ENCODE measurements at places on chromosomes 5 and 9.

GRCh38 chr9:18428661-18429060 lies 45.3 kb upstream of the ADAMTSL1 start:
- DNase-seq = no peak

GRCh38 chr5:93349613-93350012 lies 231.4 kb downstream of the NR2F1-AS1 start:
- DNase-seq = no peak

- DNase-seq = no peak
Observed at GRCh38 chr5:76688212-76688611, 27.7 kb upstream of the F2R start.

DNA sequence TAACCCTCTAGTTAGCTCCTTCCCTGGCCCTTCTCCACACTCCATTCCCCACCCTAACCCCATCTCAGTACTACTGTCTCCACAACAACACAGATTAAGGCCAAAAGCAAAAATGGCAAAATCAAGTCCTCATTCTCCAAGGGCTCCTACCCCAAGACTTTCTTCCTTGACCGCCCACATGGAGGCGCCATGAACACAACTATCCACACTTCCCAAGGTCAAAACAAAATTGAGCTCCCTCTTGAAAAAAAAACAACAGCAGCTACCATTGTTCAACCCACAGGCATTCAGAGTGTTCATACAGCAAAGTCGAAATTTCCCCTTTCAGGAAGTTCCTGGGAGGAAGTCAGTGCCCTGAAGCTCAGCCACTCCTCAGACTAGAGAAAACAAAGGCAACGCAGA lies 54.4 kb downstream of the GNAQ start:
- DNase-seq = peak; percentile 66

DNA sequence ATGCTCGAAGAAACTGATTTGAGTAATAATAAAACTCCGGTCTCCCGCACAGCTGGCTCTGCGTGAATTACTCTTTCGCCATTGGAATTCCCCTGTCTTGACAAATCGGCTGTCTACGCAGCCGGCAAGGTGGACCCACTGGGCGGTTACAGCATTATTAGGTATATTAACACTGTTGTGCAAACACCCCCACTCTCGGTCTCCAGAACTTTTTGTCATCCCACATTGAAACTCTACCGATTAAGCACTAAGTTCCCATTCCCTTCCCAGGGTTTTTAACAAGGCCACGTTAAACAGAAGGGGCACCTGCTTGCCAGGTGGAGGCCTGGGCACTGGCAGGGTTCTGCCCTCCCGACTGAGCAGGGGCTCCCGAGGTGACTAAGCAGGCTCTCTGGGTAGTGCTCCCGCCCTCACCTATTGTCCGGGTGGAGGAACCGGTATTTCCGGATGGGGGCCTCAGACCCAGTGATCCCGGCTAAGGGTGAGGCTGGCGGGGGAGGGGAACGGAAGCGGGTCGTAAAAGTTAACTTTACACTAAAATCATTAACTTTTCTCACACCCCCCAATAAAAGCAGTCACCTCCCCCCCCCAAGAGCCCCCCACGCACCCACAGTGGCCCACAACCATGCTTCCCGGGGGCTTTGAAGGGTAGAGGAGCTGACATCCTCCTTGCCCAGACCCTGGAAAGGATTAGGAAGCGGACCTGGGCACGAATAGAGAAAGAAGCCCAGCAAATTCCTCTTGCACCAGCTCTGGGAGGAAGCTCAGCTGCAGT lies 53.5 kb upstream of the TJP2 start:
- peak; percentile 96 for DNase-seq

- no peak for DNase-seq
Observed at GRCh38 chr9:133969681-133970580, 22.2 kb downstream of the VAV2 start.

DNA sequence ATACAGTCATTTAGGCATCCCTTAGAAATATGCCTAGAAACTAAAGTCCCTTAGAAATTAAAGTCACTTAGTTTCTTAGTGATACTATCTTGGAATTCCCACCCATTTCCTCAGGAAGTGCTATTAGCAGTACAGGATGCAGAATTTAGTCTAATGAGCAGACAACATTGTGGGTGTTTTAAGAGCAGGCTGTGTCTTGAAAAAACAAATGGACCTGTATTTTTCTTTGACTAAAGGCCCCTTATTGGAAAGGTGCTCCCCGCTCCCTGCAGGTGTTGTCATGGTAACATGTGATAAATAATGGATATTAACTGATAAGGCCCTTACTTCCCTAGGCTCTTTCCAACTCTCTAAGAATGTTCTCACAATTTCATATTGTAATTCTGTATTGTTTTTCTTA lies 38.8 kb upstream of the STARD4 start:
- no peak for DNase-seq

- DNase-seq = no peak
Observed at GRCh38 chr5:10580531-10581423, 16.9 kb downstream of the ANKRD33B start.

GRCh38 chr9:105403552-105404248 lies 44.1 kb upstream of the FSD1L start:
- no peak for DNase-seq

DNA sequence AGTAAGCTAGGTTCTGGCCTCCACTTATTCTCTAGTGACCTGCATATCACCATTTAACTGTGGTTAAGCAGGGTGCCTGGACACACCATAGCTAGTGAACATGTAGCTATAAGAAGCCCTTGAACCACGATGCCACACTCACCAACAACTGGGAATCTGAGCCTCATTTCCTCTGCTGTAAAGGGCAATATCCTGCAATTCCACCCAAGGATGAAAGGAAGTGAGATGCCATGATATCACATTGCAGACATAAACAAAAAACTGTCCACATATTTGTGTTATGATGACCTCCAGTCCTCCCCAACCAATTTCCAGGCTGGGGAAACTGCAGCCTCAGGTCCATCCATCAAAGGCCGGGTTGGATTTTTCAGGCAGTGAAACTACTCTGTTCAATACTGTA lies 10.4 kb downstream of the TNIP1 start:
- DNase-seq = no peak

DNA sequence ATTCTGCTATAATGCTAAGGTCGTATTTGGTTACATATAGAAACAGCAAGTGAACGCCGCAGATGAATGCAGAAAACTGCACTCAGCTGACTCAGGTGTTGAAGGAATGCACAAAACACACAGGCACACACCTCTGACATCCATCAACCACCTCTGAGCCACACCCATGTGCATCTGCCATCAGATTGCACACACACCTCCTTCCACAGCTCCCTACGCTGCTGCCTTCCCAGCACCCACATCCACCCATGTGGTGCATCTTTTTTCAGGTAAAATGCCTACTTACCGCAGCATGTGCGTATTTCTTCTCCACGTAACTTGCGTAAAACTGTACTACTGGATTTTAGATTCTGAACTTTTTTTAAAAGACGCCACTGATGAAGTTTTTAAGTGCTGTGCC lies 7.1 kb downstream of the STK10 start:
- no peak for DNase-seq

DNA sequence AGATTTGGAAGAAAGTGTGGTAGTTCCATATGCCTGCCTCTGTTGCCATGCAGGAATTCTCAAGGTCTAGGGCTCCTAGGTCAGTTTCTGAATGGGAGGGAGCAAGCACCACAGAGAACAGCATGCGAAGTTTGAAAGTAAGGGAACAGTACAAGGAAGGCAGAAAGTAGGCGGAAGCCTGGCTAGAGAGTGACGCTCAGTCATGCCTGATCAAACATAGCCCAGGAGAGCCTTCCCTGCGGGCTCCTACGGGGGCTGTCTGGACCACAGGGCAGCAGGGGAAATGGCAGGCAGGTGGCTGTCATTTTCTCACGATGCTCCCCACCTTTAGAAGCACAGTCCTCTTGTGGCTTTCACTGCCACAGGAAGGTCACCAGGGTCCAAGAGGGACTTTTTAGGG lies 12.8 kb upstream of the STC2 start:
- DNase-seq = no peak

- peak; percentile 49 for DNase-seq
Observed at GRCh38 chr9:89234205-89235067, 55.8 kb upstream of the SHC3 start.

GRCh38 chr9:101307524-101308213 lies 77.1 kb downstream of the BAAT start:
- peak; percentile 12 for DNase-seq

- DNase-seq = no peak
Observed at GRCh38 chr5:151424892-151425523, 22.4 kb upstream of the SLC36A1 start.

DNA sequence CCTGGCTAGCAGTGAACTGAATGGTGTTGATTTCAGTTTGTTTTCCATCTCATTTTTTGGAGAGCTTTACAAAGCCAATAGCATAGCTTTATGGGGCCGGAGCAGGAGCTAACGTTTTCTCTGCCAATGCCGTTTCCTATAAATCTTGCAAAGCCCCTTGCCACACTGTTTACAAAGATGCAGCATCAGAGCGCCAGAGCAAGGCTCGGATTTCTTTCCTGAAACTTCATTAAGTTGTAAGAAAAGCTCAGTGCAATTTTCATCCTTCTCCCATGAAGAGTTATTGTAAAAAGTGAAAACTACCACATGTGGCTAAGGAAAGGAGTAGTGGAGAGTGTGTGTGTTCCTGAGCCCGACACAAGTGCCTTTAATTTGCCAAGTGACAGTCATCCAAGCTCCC lies 178.2 kb upstream of the GDNF start:
- DNase-seq = peak; percentile 26

- peak; percentile 57 for DNase-seq
Observed at GRCh38 chr9:136808075-136808805, 492 bp downstream of the RABL6 start.

DNA sequence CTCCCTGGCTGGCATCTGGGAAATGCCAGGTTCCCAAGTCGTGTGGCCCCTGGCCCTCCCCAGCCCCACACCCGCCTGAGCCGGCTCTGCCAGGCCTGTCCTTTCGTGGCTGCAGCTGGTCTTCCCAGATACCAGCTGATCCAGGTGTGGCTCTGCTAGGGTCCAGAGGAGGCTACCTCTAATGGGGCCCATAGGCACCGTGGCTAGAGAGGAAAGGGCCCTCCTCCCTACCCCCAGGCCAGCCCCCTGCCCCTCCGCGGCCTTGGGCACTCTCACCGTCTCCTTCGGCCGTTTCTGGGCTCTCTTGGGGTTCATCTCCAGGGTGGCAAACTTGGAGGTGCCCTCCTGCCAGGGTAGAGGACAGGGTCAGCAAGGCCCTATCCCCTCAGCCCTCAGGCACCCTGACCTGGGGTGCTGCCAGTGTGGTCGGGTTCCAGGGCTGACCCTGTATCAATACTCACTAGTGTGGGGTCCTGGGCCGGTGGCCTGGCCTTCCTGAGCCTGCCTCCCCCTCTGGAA lies 17.0 kb downstream of the RALGDS start:
- DNase-seq = peak; percentile 22

- no peak for DNase-seq
Observed at GRCh38 chr5:151196556-151197290, 27.2 kb downstream of the CCDC69 start.

- DNase-seq = no peak
Observed at GRCh38 chr9:129437626-129438323, 183.1 kb downstream of the C9orf50 start.

DNA sequence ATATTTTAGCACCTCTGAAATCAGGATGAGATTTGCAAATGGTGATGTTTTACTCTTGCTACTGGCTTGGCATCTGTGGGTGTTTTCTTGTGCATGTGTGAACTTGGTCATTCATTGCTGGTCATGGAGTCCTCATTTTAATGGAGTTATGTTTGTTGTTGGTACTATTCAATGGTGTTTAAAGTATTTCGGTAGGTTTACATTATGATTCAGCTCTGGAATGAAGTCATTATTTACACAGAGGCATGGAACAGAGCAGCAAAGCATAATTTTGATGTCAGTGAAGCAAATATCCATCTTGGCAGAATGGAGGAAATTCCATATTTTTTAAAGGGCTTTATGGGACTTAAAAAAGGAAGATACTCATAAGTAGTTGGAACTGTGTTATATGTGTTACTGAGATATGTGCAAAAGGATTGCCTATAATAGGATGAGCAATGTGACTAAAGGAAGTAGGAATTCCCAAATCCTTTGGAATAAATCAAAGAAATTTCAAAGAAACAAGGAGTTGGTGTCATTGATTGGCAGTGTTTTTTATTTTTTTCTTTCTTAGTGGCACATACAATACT lies 147.4 kb downstream of the ACTBL2 start:
- DNase-seq = no peak

- no peak for DNase-seq
Observed at GRCh38 chr5:132772291-132773070, 4.6 kb downstream of the SEPTIN8 start.

DNA sequence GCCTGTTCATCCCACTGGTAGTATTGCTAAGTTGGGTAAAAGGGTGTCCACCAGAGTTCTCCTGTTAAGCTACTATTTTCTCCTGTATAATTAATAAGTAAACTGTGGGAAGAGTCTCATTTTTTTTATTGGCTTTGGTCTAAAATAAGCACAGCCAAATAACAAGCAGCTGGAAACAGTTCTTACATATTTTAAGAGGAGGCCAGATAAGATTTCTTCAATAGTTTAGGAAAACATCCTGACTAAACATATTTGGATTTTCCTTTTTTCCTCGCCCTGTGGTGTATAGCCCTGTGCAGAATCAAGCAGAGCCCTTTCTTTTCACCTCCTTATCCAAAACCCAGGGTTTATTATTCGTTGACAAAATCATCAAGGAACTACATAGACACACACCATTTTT lies 122.2 kb upstream of the ZNF608 start:
- no peak for DNase-seq

GRCh38 chr5:80864706-80865435 lies 95.3 kb upstream of the RASGRF2 start:
- no peak for DNase-seq

DNA sequence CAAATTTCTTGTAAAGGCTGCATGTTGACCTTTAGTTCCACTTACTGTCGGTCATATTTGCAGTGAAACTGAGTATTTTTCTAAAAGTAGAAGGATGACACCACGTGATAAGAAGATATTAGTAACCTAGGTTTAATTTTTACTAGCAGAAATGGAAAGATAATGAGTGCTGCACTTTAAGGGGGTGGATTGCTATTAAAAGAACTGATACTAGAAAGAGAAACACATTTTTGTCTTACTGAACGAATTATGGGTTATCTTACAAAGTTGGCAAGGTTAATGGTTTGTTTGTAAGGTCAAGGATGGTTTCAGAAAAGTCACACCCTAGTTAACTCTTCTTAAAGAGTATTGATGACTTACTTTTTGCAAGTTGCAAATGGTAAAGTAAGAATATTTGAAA lies 2.4 kb downstream of the MACIR start:
- DNase-seq = no peak

- no peak for DNase-seq
Observed at GRCh38 chr9:37727013-37727412, 26.6 kb upstream of the TRMT10B start.

Data from stomach (tissue), 19 donors.